T-helper 1 cell (primary cell): ENCODE measurements at places on chromosomes 5 and 9.

DNA sequence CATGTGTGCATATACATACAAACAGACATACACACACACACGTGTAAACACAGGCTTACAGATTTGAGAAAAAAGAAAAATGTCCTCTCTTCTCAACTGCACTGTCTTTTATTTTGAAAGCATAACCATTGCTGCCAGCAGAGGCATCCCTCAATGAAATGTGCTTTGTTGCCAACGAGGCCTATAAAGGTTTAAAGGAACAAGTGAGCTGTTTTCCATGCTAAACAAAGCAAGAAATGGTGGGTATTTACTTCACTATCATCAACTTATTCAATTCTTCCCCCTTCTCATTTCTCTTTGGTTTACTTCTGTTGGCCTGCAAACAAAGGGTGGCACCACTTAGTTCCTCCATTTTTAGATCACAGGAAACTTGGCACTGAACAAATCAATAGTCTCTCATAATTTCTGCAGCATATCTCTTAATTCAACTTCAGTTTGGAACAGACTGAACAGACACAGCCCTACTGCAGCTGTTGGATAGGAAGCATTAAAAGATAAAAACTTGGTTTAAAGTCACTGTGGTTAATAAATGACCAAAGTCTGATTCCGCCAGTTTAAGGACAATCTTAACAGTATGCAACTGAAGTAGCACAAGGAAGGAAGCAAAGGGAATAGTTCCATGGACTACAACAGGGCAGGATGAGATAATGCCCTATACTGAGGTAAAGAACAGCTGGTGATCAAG, 21.7 kb downstream of the TTC33 start:
- DNase-seq: no peak

- DNase-seq: no peak
Measured at GRCh38 chr9:111037708-111038330, 451 bp downstream of the LPAR1 start.

DNA sequence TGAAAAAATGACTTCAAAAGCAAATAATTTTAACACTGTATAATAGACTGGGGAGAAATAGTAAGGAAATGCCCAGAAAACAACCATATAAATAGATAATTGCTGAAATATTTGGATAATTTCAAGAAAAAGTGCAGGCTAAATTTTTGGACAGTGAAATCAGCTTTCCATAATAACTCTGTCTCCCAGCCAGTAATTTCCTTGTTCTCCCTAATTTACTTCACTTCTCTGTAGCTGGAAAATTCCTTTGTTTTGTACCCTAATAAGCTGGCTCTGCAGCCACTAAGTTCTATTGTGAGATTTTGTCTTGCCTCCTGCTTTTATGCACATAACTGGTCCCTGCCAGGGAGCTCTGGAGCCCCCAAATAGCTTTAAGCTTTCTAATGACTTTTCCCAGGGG, 27.7 kb downstream of the PRDM6 start:
- no peak for DNase-seq

- no peak for DNase-seq
Measured at GRCh38 chr5:40984884-40985283, 75.6 kb downstream of the C7 start.

DNA sequence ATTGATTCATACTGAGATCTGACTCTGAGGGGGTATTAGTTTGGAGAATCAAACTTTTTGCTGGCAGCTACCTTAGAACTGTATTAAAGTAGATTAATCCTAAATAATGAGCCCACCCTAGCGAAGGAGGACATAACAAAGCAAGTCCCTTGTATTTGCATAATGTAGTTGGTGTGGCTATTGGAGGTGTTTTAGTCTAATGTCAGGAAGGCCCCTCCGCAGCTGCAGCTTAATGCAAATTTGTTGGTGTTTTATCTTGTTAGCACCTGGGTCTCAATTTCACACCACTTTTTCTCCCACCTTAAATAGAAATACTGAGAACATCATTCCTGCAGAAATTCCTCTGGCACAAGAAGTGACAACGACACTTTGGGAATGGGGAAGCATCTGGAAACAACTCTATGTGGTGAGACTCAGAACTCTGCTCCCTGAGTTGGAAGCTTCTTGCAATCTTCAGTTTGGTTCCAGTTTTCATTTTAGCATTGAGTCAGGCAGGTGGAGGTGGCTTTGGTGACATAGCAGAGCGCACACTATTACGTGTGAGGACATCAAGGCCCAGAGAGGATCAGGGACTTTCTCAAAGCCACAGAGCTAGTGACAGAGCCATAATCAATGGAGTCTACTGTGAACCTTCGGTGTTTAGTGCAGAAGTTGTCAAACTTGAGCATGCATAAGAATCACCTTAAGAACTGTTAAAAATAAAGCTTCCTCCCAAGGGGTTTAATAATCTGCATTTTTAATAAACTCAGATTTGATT, 33.9 kb downstream of the DOCK2 start:
- DNase-seq: no peak

DNA sequence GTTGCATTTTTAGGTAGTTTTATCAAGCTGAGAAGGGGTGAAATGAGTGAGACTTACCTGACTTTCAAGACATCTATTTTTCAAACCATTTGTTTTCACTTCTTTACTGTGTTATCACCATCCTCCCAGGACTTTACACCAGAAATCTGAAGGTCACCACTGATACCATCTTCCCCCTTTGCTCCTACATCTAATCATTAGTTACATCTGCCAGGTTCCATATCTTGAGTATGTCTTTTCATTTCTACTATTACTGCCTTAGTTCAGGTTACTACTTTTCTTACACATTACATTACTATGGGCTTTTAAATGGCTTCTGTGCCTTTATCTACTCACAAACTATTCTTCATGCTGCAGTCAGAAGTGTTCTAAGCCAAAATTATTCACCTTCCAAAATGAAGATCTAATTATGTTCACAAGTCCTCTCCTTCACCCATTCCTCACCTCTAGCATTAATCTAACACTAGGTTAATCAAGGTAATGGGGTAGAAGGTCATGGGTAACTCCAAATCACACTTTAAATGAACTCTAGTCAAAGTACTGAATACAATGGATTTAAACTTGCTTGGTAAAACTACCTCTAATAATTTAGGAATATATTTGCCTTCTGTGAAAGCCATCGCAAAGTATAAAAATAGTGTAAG, 2.1 kb upstream of the HSDL2 start:
- no peak for DNase-seq

GRCh38 chr5:10762776-10763500, 1.9 kb upstream of the DAP start:
- no peak for DNase-seq

DNA sequence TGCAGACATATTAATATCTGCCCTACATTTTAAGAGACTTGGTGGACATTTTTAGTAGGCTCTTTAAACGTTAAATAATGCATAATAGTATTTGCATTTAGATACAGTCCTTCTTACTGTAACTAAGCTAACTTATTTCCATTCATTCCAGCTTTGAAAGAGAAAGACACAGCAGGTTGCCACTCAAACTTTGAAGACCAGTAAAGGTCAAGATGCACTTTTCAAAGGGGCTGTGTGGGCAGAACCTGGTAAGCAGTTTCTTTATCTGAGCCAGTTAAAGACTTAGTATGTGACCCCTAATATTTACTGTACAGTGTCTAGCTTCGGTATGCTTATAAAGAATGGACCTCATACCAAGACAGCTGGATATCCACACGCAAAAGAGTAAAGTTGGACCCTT, 20.8 kb downstream of the PLGRKT start:
- DNase-seq: no peak

- DNase-seq: no peak
Measured at GRCh38 chr9:92970467-92970923, 23.2 kb downstream of the FGD3 start.

GRCh38 chr5:103260951-103261350, 2.4 kb downstream of the MACIR start:
- no peak for DNase-seq

- DNase-seq: no peak
Measured at GRCh38 chr9:8863886-8864544, 1064.4 kb upstream of the DMAC1 start.

GRCh38 chr9:94178927-94179326, 80.2 kb upstream of the ZNF169 start:
- DNase-seq: no peak

DNA sequence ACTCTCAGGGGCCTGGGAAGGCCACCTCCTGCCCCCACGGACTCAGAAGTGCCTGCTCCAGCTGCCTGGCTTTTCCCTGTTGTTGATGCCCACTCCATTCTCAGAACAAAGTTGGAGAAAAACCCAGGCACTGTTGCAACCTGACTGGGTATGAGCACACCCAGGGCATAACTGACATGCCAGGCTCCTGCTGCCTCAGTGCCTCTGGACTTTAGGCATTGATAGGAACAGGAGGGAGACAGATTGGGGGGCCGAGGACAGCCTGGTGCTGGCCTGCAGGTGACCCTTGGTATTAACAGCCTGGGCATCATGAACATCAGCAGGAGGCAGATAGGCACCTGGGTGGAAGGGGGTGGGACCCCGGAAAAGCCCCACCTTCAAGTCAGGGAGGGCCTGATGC, 685.9 kb upstream of the CDH10 start:
- no peak for DNase-seq

DNA sequence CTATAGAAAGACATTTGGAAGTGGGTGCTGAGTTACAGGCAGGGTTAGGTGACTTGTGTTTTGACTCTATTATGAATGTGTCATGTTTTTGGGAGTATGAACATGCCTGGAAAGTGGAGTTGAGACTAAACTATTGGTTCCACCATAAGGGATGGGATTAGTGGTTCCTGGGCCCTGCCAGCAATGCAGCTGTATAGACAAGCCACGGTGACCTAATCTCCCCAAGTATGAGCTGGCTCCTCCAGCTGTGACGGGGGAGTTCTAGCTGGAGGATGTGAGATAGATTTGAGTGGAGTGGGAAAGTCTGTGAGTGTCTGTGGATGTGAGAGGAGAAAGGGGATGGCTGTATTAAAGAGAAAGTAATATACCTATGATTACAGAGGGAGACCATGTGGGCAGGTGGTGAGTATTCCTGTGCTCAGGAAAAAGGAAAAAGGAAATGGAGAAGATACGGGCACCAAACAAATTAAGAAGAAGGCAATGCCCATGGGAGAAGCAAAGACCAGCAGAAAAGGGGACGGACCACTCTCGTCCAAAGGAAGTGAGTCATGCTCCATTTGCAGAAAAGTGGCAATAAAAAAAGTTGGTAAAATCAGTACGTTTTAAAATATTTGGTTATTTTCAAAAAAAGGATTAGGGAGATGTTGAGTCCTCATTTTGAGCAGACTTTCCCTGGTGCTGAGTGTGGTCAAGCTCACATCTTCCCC, 48.3 kb upstream of the ICE1 start:
- DNase-seq: no peak

DNA sequence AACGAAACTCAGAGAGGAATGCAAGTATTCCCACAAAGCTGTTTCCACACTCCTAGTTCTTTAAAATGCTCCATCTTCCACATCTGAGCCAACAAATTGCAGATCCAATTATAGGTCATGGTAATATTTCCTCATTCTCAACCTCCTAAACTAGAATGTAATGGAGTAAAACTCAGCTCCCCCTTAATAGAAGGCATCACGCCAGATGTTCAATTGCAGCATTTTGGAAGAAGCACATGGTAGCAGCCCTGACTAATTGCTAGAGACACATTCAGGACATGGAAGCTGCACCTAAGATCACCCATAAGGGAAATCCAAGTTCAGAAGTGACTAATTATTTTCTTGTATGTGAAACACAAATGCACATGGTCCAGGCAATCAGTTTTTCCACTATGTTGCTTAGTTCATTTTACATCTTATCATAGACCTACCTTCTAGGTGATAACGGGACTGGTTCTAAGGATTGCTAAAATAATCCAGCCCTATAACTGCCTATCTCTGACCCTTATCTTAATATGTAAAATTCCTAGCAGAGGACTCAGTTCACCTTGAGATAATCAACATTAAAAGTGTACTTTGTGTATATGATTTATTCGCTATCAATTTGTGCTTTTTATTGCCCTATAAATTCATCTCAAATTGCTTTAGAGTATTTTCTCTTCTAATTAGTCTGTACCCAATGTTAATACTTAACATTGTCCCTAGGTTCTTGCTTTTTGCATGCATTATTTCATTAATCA, 75.1 kb downstream of the GABRB2 start:
- DNase-seq: no peak

GRCh38 chr5:133390416-133391353, 221.7 kb downstream of the FSTL4 start:
- DNase-seq: no peak

DNA sequence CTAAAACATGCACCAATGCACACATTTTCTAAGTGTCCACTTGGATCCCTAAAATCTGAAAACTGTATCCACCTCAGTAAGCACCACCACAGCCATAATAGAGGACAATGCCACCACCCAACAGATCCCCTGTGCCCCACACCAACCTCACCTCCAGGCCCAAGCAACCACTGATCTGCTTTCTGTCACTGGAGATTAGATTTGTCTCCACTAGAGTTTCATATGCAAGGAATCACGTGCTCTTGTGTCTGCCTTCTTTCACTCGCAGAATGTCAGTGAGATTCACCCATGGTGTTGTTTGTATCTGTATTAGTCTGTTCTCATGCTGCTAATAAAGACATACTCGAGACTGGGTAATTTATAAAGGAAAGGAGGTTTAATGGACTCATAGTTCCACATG, 216.1 kb upstream of the WWC1 start:
- DNase-seq: no peak

DNA sequence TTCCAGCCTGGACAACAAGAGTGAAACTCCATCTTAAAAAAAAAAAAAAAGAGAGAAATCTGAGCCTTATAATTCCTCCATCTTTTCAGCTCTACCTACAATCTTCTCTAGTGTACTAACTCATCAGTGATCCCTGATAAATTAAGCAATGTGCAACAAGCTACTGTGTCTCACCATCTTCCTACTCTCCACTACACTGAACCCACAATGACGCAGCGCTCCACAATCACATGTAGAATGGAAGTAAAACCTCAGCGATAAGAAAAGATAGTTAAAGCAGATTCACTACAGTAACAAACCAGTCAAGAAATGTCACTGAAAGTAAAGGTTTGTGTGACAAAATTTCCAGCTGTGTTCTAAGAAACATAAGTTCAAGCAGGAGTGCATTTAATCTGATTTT, 13.5 kb downstream of the ABCA1 start:
- DNase-seq: no peak

DNA sequence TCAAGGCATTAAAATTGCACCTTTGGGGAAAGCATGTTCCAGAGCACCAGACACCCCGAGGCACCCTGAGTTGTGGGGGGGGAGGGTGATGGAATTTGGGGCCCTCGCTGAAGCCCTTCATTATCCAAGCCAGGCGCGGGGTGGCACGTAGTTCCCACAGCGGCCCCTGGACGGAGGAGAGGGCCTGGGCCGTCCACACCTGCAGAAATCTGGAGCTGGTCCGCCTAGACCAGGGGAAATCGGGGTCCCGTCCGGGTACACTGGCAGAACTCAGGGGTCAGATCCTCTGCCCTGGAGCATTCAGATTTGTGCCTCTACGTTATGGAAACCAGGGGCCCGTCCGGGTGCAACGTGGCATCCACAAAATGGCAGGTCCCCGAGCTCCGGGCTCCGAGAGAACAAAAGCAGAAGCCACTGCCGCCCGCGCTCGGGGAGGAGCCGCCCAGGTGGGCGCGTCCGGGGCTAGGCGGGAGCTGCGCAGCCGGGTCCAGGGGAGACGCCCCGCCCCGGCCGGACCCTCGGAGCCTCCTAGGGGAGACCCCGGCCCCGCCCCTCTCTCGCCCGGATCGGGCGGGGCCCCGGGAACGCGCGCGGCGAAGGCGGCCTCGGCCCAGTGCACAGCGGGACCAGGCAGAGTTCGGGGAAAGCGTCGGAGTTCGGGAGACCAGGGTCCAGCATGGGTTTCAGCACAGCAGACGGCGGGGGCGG, at the start of gene PLEKHG4B:
Gene PLEKHG4B, plus strand, starts transcription at position 613 of the 708 bp plus-strand sequence. Its CDS starts 64 bp downstream, at position 677.
- no peak for DNase-seq

- no peak for DNase-seq
Measured at GRCh38 chr5:167763772-167764171, 527.7 kb upstream of the WWC1 start.
